ENCODE measurements at places on chromosomes 2 and 18.

DNA sequence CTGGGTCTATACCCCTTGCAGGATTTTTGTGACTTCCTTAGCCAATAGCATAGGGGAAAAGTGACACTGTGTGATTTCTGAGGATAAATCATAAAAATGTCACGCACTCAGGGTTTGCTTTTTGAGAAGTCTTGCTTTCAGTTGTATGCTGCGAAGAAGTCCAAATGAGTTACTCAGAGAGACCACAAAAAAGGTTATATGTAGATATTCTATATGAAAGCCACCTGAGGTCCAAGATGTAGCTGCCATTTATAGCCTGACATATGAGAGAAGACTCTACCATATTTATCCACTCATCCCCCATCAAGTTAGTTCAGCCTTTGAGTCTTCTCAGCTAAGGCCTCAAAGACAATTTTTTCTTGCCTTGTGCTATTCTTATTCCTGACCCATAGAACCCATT lies 488.3 kb upstream of the MAP2 start:
- no peak for DNase-seq

DNA sequence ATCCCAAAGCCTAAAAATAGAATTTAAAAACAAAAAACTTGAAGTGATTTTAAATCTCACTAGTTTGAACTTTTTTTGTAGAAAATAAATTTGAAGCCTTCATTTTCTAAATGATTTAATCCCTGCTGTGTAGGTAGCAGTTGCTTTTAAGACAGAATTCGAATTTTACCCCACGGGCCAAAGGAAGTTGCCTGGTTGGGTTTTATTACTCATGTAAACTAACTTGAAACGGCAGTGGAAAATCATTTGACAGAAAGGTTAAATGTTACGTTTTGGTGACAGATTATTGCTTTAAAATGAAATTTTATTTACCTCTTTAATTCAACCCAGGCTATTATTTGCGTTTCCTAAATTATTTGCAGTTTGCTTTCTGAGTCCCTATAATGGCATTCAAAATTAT lies 2.0 kb downstream of the MAPRE2 start:
- no peak for DNase-seq

DNA sequence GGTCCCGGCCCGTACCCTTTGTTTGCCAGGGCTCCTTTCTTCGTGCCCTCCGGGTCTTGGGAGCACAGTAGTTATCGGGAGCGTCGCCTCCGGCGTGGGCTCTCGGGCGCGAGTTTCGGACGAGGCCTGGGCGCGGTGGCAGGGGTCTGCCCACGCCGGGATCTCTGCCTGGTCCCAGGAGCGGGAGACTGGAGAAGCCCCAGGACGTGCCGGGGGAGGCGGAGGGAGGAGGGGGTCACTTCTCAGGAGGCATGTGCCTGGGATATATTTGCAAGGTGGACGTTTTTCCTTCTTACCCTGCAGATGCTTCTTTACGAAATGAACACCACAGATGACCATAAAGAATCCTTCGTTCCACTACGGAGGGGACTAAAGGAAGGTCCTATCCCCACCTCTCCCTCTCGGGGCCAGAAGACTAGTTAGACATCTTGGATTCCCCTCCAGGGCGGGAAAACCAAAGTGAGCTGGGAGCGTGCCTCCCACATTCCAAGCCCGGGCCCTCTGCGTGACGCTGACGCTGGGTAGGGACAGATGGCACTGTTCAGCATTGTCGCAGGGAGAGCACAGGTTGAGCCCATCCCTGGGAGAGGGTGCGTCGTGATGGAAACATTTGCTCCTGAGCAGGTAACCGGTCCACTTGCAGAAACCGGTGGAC lies 483 bp upstream of the FHL2 start:
- no peak for DNase-seq

- DNase-seq: no peak
Measured at GRCh38 chr18:25827228-25827627, 263.2 kb downstream of the SS18 start.

GRCh38 chr2:9135822-9136558 lies 70.6 kb upstream of the ASAP2 start:
- DNase-seq: no peak

- DNase-seq: no peak
Measured at GRCh38 chr18:78721238-78721875, 258.3 kb upstream of the SALL3 start.

DNA sequence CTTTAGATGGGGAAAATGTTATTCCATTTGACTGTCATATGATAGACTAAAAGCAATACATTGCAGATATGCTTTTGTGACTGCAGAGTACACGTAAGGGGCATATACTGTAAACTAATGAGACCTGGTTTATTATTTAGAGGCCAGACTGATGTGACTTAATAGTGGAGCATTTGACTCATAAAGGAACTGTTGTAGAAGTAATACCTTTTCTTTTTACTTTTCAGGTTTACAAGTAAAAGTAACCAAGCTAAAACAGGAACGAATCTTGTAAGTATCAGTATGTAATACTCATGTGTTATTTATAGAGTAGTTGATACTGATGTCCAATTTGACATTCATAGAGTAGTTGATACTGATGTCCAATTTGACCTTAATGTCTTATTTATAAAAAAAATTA lies 13.1 kb downstream of the RBBP8 start:
- no peak for DNase-seq

DNA sequence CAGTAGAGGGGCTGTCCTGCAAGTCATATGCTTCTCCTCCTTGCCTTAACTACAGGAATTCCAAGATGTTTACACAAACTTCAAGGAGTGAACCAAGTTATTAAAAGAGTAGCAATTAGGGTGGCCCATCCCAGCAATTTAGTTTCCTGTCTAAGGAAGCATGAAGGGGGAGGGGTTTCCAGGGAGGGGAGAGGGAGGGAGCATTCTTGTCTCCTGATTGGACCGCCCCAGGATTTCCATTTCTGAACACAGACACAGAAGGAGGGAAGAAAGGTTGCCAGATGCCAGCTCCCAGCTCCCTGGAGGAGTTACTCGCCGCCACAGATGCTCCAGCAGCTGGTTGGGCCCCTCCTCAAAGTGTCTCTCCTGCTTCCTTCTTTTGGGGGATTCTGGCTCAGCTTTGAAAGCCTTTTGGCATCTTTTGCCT lies 107.6 kb downstream of the TRIB2 start:
- DNase-seq: no peak

DNA sequence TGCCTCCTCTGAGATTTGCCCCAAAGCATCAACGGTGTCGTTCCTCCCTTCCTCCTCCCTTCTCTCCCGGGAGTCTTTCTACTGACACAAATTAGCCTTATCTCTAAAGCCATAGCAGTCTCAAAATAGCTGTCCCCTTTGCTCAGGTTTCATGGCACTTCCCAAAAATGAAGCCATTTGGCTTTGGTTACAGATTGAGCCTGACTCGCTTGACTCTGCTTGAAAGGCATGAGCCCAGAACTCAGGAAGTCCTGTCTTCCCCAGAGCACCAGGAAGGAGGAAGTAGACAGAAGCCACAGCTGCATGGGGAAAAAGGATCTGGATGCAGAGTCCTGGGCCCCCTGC lies 234.4 kb upstream of the RGPD4 start:
- DNase-seq: no peak

- no peak for DNase-seq
Measured at GRCh38 chr18:75124991-75125381, 84.0 kb downstream of the PTGR3 start.

GRCh38 chr2:224171226-224171625 lies 132.1 kb upstream of the SERPINE2 start:
- DNase-seq: no peak

DNA sequence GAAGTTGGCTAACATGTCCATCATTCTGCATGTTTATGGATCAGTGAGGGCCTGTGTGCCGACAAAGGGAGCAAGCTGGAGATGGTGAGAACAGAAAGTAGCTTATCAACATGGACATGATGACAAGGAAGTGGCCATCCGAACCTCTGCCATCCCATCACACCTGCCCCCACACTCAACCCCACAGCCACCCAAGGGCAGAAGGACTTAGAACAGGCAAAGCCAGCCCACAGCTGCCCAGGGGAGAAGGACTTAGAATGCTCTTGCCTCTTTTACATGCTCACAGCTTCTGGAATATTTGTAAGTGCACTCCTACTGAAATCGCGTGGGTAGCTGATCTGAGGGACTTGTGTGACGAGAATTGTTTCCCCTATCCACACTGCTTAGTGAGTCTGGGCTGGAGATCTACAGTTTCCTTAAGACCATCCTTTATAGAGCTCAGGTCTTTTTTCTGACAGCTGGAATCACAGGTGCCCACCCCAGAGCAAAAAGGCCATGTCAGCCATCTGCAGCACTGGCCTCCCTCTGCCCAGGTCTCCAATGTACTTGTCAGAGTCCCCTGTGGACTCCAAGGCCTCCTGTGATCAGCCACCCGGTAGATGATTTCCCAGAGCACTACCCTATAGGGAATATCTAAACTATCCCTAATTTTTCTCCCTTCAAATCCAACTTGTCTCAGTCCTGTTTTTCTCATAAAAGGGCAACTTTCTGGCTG lies 154.1 kb downstream of the SMAD7 start:
- no peak for DNase-seq

- no peak for DNase-seq
Measured at GRCh38 chr2:230658877-230659652, 53.6 kb upstream of the CAB39 start.

DNA sequence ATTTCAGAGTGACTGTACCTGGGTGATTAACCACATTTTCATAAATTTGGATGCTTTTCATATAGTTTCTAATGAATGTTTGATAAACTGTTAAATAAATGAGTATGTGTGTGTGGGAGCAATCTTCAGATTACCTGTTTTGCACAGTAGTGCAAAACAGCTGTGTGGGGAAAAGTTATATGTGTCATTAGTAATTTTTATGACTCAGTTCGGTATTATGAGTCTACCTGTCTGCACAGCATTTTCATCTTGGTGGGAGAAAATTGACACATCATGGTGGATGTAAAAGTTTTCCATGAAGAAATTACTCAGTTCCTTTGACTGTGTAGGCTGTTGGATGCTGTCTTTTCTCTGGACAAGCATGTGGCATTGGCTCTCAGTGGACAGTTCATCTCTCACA lies 43.8 kb downstream of the LTBP1 start:
- no peak for DNase-seq

- DNase-seq: no peak
Measured at GRCh38 chr2:103921161-103921560, 932.8 kb upstream of the POU3F3 start.

GRCh38 chr18:13500869-13501542 lies 225.4 kb downstream of the FAM210A start:
- DNase-seq: no peak

DNA sequence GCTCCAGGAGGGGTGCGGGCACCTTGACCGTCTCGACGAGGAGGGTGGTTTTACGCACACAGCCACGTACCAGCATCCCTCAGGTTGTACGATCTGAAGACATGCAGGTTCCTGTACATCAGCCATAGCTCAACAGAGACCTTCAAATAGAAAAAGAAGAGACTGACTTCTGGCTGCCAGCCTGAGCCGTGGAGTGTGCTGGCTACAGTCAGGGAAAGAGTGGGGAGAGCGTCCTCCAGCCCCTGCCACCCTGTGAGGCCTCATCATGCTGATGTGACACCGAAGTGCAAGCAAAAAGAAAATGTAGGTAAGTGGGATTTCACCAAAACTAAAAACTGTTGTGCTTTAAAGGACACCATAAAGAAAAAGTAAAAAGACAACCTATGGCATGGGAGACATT lies 47.0 kb downstream of the ADI1 start:
- DNase-seq: no peak

DNA sequence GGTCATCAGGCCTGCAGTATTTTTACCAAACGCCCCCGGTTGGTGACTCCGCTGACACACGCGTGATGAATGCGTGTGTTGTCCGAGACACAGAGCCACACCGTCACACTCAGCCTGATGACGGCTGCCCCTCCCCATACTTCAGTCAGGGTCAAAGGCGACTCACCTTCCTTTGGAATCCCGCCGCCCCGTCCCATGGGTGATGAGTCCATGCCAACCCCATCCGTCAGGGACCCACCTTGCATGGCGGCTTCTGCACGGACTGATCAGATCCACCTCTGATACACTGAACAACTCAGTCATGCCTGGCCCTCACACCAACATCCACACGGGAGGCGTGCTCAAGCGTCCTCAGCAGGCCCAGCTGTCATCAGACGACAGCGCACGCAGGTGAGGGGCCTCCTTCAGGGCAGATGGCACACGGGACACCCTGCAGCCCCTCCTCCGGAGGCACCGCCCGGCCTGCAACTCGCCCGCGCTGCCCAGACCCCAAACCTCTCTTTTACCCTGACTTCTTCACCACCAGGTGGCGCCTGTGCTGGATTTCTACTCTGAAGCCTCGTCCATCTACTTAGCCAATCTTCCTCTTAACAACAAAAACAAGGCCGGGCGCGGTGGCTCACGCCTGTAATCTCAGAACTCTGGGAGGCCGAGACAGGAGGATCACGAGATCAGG lies 89.2 kb downstream of the ZNF516 start:
- DNase-seq: peak; percentile 16

- DNase-seq: no peak
Measured at GRCh38 chr2:133526530-133527300, 41.5 kb downstream of the NCKAP5 start.

- peak; percentile 55 for DNase-seq
Measured at GRCh38 chr2:169107645-169108044, 38.3 kb downstream of the DHRS9 start.

- DNase-seq: no peak
Measured at GRCh38 chr2:109333414-109334210, 204.6 kb downstream of the SH3RF3 start.

DNA sequence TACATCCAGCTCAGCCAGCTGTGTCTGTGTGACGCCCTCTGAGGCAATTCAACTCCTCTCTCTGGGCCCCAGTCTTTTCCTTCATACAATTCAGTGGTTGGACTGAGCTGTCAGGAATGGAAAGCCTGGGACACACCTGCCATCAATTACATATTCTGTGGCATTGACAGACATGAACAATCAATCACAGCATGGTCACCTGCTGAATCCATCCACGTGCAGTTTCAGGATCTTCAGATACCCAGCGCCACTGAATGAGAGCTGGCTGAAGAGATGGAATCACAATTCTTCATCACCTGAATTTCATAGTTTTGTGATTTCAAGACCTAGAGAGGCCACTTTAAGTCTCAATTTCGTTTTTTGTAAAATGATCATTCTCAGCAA lies 5.1 kb downstream of the ADRA2B start:
- DNase-seq: no peak

DNA sequence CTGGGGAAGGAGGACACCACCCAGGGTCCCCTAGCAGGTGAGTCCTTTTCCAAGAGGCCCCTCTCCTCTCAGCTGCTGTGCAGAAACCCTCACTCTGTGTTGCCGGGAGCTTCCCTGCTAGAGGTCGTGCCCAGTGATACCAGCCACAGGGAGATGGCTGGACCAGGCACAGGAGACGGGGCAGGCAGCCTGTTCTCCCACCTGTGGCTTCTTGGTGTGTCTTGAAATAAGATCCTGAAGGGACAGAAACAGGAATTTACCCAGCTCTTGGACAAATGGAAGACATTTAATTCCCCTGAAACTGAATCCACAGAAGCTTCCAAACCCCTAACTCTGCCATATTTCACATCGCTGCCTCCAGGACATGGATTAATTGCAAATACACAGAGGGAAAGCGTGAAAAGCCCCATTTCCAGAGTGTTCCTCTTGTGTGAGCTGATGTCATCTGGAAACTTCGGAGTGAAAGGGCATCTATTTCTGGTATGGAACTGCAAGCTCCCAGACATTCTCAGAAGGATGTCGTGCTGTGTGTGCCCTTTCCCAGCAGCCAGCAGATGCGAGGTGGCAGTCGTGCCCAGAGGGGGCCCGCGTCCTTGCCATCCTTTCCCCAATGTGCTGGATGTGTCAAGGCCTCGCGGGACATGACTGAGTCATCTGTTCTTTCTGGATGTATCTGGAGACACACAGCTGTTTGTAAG lies 177.7 kb downstream of the SEPTIN10 start:
- DNase-seq: no peak

Measured in NK-92 treated with Interleukin-12 subunit alpha and Interleukin-12 subunit beta, amount 100 ng/mL, for 24 hours (cell line).